Jurkat, Clone E6-1 (cell line): ENCODE measurements at places on chromosomes 16 and 17.

DNA sequence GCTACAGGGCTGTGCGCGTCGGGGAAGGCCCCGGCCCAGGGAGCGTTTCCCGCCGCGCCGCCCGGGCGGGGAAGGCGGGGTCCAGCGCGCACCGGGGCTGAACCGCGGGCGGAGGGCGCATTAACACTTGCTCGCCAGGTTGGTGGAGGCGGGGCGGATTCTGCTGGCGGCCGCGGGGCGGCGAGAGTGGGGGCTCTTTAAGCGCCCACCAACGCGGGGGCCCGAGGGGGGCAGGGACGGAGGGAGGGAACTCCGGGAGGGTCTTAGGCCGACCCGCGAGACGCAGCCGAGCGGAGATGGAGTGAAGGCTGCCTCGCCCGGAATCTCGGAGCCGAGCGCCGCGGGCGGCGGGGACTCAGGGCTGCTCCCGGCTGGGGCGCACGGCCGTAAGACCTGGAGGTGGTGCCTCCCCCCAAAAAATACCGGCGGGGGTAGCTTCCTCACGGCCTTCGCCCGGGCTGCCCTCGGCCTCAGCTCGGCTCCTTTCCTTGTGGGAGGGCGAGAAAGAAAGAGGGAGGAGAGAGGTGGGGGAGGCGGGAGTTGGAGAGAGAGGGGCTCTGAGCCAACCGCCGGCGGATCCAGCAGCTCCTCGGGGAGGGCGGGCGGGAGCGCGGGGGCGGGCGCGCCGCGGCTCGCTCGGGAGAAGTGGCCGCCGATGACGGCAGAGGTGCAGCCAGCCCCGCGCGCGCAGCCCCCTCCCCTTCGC, 415 bp upstream of the FOXF1 start:
- no peak for DNase-seq

GRCh38 chr17:41535764-41536481, 7.8 kb upstream of the KRT19 start:
- no peak for DNase-seq

DNA sequence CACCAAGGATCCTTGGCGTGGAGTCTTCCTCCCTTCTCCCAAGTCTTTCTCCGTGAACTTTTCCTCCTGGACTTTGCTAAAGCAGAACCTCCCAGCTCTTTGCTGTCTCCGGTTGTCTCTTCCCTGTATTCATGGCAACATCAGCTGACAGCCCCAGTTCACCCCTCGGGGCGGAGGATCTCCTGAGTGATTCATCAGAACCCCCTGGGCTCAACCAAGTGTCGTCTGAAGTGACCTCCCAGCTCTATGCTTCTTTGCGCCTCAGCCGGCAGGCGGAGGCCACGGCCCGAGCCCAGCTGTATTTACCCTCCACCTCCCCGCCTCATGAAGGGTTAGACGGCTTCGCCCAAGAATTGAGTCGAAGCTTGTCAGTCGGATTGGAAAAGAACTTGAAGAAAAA, 943 bp downstream of the CNTROB start:
- no peak for DNase-seq

GRCh38 chr17:16314859-16315258, 38.4 kb downstream of the CENPV start:
- no peak for DNase-seq

GRCh38 chr17:7836596-7837407, 2.8 kb downstream of the KDM6B start:
- peak; percentile 96 for DNase-seq

DNA sequence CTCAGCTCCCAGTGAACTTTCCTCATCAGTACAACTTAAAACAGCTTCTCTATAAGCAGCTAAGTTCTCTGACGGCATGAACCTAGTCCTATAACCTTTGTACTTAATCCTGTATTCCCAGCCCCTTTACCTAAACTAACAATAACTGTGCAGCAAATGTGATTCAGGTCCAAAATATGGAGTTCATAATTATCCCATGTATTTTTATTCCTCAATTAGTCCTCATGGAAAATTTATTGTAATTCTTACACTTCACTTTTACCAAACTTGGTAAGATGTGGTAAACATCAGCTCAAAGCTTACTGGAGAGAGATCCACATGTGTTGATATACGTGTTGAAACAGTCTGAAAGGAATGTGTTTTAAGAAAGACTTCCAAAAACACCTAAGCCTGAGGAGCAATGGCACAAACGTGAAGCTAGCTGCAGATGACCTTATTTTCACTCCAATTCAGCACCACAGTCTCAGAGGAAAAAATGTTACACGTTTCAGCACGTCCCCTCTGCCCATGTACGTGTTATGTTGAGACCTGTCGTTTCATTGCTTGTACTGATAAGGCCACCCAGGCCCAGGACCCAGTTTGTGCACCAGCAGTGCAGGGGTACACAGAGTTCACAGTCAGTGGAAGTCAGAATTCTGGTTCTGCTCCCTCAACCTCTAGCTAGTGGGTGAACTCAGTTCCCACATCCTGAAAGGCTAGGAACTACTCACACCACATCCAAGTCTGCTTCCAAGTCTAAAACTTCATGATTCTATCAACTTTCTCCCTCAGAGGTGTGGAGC, 7.1 kb downstream of the USP31 start:
- no peak for DNase-seq

GRCh38 chr17:6539871-6540270, 16.5 kb downstream of the PITPNM3 start:
- DNase-seq: no peak

- no peak for DNase-seq
These were observed 115.0 kb upstream of the CIBAR2 start for GRCh38 chr16:85227084-85227945.

- DNase-seq: no peak
These were observed 212.9 kb downstream of the CNTNAP4 start for GRCh38 chr16:76490036-76490639.
